Hepatocyte (in vitro differentiated cells): ENCODE measurements at places on chromosomes 5 and 9.

GRCh38 chr5:64156261-64156660 is 9.4 kb upstream of the RNF180 start:
- DNase-seq = no peak

- no peak for DNase-seq
Observed at GRCh38 chr5:124859027-124859426, 112.6 kb upstream of the ZNF608 start.

DNA sequence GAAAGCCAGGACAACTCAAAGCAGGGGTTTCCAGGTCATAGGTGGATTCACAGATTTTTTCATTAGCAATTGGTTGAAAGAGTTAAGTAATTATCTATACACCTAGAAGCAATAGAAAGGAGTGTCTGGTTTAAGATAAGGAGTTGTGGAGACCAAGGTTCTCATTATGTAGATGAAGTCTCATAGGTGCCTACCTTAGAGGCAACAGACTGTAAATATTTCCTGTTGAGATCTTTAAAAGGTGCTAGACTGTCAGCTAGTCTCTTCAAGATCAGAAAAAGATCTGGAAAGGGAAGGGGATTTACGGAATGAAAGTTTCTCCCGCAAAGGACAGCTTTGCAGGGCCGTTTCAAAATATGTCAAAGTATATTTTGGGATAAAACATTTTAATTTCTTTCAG is 603.4 kb downstream of the PTPRD start:
- DNase-seq = no peak

- DNase-seq = no peak
Observed at GRCh38 chr5:140554454-140554853, 2.8 kb downstream of the SRA1 start.

DNA sequence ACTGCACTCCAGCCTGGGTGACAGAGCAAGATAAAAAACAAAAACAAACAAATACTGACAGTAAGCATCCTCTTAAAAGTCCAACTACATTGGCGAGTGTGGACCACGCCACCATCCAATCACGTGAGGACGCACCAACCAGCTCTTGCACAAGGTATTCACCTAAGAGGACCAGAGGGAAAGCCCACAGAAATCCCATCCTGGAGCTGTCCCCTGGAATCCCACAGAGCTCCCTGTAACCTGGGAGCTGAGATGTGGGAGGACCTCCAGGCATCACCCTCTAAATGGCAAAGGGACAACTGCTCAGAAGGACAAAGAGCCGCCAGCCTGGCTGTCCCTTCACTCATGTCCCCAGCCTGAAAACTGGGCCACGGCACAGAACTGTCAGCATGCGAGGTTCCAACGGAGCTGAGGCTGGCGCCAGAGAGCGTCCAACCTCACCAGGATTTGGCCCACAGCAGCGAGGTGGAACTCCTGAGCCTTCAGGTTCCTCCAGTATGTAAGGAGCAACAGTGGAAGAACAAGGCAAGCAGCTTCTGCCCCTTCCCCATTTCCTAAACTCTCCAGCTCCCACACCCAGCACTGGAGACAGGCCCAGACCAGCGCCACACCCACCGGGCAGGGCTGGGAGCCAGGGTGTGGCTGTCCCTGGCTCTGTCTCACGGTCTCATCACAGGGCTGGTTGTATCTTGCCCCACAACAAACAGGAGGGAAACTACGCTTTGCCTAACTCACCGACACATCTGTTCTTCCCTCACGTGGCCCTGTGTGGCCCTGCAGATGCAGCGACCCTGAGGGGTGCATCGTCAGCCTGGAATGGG is 15.2 kb downstream of the IPPK start:
- DNase-seq = no peak

DNA sequence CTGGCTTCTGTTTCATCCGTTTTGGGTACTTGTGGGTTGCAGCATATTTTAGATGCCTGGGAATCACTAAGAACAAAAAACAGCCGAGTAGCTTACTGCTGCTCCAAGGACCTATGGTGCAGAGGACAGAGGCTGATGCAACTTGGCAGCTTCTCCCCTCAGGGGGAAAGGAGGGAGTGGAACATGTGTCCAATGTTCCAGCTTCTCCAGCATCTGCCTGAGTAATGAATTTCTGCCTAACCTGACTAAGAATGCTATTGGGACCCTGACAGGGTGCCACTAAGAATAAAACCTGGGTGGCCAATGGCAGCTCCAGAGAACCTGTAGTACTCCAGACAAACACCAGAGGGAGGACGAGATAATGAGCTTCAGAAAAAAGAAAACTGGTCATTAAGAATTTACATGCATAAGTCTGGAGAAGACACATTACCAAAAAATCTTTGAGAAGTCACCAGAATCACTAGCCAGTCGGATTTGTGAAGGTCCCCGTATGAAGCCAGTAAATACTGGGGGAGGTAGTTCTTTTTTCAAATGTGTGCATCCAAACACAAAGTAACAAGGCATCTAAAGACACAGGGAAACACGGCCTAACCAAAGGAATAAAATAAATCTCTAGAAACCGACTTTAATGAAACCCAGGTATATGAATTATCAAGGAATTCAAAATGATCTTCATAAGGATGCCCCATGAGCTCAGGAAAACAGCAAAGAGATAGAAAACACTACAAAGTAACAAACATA is 293.5 kb downstream of the HINT1 start:
- DNase-seq = peak; percentile 35

- no peak for DNase-seq
Observed at GRCh38 chr5:34606101-34606500, 50.0 kb upstream of the RAI14 start.

GRCh38 chr5:518721-519120 is 5.5 kb downstream of the SLC9A3 start:
- peak; percentile 76 for DNase-seq

DNA sequence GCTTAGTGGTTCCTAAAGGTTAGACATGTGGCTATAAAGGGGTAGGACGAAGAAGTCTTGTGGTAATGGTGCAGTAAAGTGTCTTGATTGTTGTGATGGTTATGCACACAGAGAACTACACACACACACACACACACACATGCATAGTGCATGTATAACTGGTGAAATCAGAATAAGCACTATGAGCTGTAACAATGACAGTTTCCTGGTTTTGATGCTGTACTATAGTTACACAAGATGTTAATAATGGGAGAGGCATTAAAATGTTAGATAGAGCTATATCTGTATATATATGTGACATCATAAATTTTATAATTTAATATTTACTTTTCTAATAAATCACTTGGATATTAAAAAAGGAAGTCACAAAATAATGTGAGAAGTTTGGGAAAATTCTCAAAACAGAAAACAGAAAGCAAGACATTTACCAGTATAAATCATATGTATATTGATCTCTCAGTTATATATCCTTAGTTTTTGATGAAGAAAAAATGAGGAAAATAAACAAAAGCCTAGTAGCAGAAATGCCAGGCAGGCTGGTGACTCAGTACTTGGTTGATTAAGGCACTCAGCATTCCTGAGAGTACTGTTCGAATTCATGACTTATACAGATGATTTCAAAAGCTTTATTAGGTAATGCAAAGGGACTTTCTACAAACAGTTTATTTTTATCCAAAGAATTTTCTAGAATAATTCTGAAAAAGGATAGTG is 350.5 kb upstream of the DAB2 start:
- DNase-seq = peak; percentile 13

DNA sequence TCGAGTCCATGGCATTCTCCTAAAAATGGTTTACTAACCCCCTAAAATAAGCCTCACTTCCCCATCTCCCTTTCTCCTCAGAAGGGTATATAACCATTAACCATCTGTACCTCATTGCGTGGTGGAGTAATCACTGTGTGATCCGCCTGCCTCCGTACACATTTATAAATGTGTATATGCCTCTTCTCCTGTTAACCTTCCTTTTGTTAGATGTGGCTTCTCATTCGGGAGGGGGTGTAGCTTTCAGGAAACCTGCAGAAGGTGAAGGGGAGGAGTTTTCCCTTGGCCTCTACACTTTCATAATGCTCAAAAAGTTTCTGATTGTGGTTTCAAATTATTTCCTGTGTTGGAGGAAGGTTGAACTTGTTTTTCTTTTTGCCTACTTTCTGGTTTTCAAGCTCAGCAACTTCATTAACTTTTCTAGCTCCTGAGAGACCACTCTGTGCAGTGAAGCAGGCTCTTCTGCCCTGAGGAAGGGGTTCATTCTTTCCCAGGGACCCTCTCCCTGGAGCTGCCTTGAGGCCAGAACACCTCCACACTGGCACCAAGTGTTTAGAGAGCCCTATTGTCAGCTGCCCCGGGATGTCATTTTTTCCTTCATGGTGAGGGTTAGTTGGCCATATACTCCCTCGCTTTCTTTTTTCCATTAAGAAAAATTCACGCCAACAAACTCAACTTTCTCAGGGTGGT is 46.9 kb downstream of the RASGRF2 start:
- DNase-seq = no peak

GRCh38 chr5:86175224-86175623 is 442.5 kb upstream of the COX7C start:
- no peak for DNase-seq

DNA sequence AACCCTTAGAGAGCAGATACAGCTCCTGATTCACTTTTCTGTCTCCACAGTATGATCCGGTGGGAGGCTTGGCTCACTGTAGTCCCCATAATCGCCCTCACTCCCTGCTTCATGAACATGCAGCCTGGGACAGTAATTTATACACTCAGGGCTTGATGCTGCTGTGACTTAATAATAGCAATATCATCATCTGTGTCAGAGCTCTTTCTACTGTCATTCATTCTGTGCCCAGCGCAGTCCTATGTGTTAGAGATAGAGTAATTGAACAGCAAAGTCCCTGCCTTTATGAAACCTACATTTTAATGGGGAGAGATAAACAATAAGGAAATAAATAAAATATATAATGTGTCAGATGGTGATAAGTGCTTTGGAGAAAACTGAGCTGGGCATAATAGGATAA is 2.8 kb upstream of the HEMGN start:
- DNase-seq = no peak
